Smooth muscle cell of trachea (primary cell): ENCODE measurements at places on chromosomes 2 and 18. TPM values are rescaled to one million over a fixed set of nuclear protein-coding genes. Genes with fewer than 3 reads are reported as not detected.

FAM228A gene
- 1.3 and 6.0 TPM in 2 replicates for total RNA-seq

ABCA12 gene
- under 0.01 and 0.17 TPM in 2 replicates for total RNA-seq

RUFY4 gene
- total RNA-seq = not detected in 2 replicates

GALNT3 gene
- total RNA-seq = 0.33 and 0.58 TPM in 2 replicates

IL18R1 gene
- 0.44 and 0.66 TPM in 2 replicates for total RNA-seq

SLC9A4 gene
- not detected in 2 replicates for total RNA-seq

SH3RF3 gene
- total RNA-seq = 4.7 and 8.4 TPM in 2 replicates

POTEC gene
- total RNA-seq = not detected in 2 replicates

OTOF gene
- not detected in 2 replicates for total RNA-seq

C2orf81 gene
- total RNA-seq = 1.5 and 2.0 TPM in 2 replicates

ALPG gene
- total RNA-seq = not detected in 2 replicates

UGT1A4 gene
- not detected in 2 replicates for total RNA-seq

C2orf80 gene
- total RNA-seq = not detected in 2 replicates

HRH4 gene
- total RNA-seq = under 0.01 TPM in 2 replicates

MAP3K19 gene
- total RNA-seq = not detected in 2 replicates

SPC25 gene
- total RNA-seq = 14.1 TPM in 1 of 2 replicates, not detected in the other

RFTN2 gene
- total RNA-seq = 3.6 and 4.0 TPM in 2 replicates
